ENCODE measurements at places on chromosomes 2 and 18.

GRCh38 chr2:189179570-189179950, at the start of gene COL5A2:
TSS of gene COL5A2 (minus strand) at chr2:189179761. CDS start at chr2:189179604, 157 bp downstream.
- DNase-seq: peak; percentile 93

DNA sequence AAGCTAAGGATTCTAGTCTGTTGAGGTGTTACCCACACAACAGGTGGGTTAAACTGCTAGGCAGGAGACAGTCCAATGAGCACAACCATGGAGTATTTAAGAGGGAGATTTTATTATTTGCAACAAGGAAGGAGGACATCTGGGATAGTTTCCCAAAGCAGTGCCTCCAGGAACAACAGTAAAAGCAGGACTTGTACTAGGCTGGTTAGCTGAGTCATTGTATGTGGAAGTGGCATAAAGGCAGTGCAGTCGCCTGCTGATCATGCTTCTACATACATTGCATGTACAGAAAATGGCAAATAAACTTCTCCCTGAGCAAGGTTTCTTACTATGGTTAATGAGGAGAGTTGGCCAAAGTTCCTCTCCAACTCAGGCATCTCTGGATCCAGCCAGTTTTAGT, 46.1 kb upstream of the CYTIP start:
- DNase-seq: no peak

DNA sequence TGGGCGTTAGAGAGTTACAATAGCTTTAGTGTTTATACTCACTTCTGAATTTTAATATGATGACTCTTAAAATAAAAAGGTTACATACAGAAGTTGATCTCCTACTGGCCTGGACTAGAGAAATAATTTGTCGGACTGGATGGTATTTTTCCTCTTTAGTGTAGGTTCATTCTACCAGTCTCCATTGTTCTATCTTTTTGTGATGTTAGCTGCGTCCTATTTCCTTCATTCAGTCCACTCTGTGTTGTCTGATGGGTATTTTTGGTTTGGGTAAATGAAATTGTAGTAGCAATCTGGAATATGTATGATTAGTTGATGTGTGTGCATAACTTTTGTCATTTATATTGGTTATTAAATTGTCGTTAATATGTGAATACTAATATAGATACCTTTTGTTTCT, 5.3 kb downstream of the DDX1 start:
- no peak for DNase-seq

DNA sequence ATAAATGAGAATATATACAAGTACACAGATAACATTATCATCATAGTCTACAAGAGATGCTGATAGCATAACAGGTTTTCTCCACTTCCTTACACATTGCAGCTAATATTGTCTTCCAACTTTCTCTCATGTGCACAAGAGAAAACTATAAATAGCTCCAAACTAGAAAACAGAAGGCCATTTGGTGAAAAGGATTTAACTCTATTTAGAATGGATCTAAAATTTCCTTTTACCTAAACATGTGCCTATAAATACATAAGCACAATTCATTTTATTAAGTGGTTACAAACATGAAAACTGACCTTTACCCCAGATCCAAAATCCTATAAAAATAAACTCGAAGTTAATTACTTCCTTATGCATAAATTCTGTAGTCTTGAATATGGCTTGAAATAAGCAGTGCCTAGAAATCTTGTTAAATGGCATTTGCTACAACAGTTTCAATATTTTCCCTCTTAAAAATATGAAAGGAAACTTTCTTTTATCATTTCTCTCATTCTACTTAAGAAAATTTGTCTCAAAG, 41.6 kb downstream of the SLC25A12 start:
- no peak for DNase-seq

GRCh38 chr2:75621228-75621627, 25.4 kb upstream of the MRPL19 start:
- no peak for DNase-seq

DNA sequence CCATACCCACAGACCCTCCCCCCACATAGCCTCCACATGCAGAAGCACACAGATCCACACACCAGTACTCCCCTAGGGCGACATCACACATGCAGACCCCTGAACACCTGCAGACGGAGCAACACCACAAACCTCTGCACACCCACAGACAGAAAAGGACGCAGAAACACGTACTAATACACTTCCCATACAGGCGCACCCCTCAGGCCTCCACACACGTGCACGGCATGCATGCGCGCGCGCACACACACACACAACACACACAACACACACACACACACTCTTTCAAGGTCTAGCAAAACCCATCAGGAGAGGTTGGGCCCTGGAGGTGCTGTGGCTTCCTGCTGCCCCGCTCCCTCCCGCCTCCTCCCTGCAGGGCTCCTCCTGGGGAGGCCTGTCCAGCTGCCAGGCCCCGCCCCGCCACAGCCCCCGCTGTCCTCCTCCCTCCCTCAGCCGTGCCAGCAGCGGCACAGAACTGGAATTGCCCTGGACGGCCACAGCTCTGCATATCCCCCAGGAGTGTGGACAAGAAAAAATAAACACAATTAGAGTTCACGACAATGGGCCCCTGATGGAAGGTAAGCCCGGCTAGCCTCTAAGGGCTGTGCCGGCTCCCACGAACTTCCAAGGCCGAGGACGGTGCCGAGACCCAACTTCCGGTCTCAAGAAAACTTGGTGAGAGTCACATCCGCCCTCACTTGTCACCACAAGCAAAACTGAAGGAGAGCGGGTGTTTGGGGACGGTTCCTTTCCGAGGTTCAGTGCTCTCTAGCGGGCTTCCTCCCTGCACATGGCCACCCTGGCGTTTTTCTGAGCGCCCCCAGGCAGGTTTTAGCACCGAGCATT, 6.8 kb downstream of the ZFP36L2 start:
- DNase-seq: peak; percentile 76

- DNase-seq: no peak
Observed at GRCh38 chr2:98299211-98299905, 46.9 kb upstream of the CNGA3 start.

GRCh38 chr2:240925191-240925567, 19.0 kb downstream of the CROCC2 start:
- DNase-seq: no peak

DNA sequence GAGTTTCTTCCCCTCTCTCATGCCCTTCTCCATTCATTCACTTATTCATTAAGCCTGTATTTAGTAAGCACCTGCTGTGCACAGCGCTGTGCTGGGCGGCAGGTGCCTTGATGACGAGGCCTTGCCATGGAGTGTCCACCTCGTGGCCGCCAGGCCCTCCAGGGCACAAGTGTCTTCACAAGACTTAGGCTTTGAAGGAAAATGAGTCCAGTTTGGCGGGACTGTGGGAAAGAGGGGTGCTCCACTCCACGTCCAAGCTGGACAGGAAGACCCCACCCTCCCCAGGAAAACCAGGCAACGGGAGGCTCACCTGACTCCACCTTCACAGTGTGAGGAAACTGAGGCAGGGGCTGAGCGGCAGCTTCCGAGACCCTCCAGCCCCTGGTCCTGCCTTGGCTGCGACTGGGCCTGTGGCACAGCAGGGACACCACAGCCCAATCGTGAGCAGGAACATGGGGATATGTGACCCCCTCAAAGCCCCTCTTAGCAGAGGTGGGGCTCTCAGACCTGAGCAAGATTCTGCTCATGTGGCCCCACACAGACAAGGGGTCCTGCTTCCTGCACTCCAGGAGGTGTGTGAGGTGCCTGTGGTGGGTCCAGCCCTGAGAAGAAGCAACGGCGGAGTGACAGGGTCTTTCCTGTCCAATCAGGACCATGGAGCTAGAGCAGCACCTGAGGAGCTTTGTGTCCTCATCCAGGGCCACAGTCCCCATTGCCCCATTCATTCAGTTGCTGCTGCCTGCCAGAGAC, 110.3 kb upstream of the ODC1 start:
- no peak for DNase-seq

GRCh38 chr2:239884051-239884405, 141.1 kb downstream of the NDUFA10 start:
- DNase-seq: no peak

DNA sequence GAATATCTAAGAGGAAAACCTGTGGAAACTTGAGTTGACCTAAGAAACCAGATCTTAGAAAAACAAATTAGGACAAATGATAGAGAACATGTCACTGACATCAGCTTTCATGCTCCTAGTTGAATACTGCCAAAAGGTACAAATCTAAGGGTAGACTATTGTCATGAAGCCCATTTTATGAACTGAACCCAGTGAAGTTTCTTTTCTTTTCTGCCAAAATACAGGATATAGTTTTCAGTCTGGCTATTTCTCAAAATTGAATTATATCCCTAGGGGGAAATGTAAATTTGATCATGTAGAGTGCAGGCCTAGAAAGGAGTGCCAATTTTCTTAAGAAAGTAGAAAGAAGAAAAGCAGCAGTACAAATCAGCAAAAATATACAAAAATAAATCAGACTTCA, 46.6 kb downstream of the FSIP2 start:
- DNase-seq: no peak

DNA sequence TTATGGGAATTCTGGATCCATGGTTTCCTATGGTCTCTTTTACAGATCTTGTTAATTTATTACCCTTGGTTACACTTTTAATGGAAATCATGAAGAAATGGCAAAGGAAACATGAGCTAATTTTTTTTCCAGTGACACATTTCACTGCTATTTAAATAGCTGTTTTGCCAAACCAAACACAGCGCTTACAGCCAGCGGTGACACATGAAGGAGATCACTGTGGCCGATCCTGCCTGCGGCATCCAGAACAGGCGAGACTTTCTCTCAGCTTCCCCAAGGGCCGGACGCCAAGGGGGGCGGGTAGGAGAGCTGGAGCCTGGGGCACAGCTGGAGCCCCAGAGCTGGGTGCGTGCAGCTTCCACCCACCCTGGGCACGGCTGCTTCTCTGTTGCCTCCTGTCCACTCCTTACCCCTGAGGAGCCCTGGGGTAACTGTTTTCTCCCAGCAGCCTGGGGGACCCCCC, 81.4 kb upstream of the PKDCC start:
- DNase-seq: peak; percentile 99

DNA sequence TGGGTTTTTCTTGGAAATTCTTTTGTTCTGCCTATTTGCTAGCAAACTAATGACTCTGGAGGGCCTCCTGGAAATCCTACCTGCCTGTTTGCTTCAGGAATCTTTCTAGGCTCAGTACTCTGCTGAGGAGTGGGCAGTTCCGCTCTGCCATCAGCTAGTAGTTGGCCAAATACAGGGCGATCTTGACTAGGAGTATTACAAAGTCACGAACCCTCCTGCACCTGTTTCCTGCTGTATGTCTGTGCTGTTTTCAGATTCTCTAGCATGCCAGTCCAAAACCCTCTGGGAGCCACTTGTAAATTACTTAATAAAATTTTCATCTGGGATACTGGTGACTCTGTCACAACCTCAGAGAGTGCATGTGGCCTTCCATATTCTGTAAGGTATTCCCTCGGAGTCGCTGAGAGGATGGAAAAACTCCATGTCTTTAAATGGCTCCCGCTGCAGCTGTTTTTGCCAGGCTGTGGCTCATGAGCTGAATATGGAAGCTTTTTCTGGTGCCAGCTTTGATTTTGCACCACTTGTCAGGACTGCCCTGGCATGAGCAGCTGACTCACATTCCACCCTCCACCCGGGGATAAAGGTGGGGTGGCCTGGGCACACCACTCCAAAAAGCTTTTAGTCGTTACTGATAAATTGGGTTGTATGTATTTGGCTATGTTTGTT, 123.0 kb downstream of the RTN4 start:
- DNase-seq: no peak

GRCh38 chr2:96241900-96242611, 23.7 kb downstream of the TMEM127 start:
- DNase-seq: peak; percentile 36

DNA sequence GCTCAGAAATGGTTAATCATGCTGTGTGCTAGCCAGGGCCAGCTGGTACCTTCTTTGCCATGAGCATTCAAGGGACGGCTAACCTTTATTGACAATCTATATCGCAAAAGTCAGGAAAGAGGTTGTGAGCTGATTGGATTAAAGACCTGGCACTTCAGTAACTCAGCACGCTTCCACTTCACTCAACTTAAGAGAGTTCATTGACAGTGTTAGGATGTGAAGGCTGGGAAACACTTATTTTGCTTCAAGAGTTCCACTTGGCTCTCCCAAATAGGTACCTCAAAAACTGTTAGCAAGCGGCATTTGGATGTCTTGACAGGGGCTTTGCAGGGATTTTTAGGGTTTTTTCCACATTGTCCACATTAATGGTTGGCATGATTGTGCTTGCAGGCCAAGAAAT, 25.1 kb upstream of the TXNDC2 start:
- DNase-seq: no peak

DNA sequence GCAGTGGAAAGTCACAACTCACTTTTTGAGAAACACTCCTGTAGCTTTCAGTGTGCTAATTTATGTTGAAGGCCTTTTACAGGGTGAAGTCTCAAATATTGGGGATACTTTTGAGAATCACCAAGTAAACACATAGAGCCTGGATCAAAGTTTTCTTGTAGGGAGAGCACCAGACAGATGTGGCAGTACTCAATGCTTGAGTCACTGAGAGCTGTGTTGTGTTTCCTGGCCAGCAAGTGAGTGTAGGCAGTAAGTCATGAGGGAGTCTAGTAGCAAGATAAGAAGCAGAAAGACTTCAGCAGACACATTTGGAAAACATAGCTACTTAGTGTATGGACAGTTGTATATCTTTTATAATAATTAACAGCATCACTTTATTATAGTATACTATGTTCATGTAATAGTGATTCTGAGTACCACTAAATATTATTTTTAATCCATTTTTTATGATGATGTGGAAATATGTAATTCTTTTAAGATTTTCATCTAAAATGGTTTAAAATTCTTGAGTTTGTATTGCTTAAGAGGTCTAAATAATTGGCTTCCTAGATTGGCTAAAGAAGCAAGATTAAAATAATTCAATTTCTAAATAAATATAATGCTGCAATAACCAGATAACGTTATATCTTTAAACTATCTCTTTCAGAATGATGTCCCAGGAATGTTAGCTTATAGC, 12.8 kb downstream of the PSMD1 start:
- no peak for DNase-seq

DNA sequence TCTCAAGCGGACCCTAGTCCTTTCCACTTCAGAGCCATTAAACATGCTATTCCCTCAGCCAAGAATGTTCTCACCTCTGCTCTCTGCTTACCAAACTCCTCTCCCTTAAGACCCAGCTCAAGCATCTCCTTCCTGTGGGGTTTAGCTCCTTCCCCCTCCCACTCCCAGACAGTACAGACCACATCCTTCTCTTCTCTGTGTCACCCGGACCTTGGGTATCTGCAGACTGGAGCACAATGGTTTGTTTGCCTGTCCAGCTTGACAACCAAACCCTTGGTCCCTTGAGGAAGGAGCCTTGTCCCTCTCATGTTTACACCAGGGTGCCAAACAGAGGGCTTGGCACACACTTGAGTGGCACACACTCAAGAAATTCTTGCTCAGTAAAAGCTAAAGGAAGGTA, 4.1 kb upstream of the CD8A start:
- no peak for DNase-seq

GRCh38 chr2:15082105-15083058, 449.9 kb downstream of the LRATD1 start:
- DNase-seq: no peak

Data from fibroblast of skin of abdomen (primary cell).